Breast epithelium (tissue), 4 donors: ENCODE measurements at places on chromosomes 16 and 17. TPM values are rescaled to one million over a fixed set of nuclear protein-coding genes. Genes with fewer than 3 reads are reported as not detected.

DNA sequence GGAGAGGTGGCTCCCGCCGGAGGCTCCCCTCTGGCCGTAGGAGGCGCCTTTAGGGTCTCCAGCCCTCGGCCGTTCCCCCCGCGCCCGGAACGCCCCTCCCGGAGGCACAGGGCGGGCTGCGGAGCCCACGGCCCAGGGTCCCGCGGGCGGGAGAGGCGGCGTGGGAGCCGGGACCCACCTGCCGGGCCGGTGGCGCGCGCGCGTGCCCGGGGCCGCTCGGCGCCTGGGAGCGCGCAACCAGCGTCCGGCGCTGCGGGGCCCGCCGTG, at the start of gene MIF4GD:
MIF4GD (minus strand) TSS at position 266 of the 267 bp plus-strand sequence. CDS start 1,036 bp downstream, outside the sequence.
- peak within 1 kb of the TSS; percentile 91 for H3K4me3 ChIP-seq
- H3K27ac ChIP-seq = peak within 1 kb of the TSS; percentile 94
- H3K27me3 ChIP-seq = no peaks in the 10 kb centered on the region
- peaks cover 5% of the 10 kb centered on the region for H3K4me1 ChIP-seq
- DNase-seq = no peak

GRCh38 chr17:43327421-43327820, 71.4 kb upstream of the ARL4D start:
- no peak overlapping the region for H3K4me3 ChIP-seq
- no peaks in the 10 kb centered on the region for H3K27me3 ChIP-seq
- no peaks in the 10 kb centered on the region for H3K4me1 ChIP-seq
- no peak for DNase-seq
- no peak overlapping the region for H3K27ac ChIP-seq
- H3K36me3 ChIP-seq = no peaks in the 10 kb centered on the region

DNA sequence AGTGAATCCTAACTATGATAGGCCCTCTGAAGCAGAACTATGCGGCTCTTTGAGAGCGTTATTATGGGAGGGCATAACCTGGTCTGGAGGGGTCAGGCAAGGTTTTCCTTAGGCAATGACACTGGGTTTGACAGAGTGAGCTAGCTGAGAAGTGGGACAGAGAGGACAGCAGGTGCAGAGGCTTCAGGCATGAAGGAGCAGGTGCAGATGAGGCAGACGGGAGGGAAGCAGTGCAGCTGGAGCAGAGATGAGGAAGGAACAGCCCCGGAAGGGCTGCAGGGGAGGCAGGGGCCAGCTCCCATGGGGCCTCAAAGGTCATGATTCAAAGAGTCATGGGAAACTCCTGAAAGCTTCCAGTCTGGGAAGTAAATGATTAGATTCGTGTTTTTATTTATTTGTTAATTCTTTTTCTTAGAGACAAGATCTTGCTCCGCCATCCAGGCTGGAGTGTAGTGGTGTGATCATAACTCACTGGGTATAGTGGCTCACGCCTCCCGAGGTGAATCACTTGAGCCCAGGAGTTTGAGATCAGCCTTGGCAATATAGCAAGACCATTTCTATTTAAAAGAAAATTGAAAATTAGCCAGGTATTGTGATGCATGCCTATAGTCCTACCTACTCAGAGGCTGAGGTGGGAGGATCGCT, 5.4 kb downstream of the MARCHF10 start:
- H3K27ac ChIP-seq = no peak overlapping the region
- DNase-seq = no peak
- H3K36me3 ChIP-seq = no peaks in the 10 kb centered on the region
- H3K27me3 ChIP-seq = no peaks in the 10 kb centered on the region
- no peak overlapping the region for H3K4me3 ChIP-seq
- no peaks in the 10 kb centered on the region for H3K4me1 ChIP-seq

GRCh38 chr16:3937066-3937875, 56.8 kb upstream of the CREBBP start:
- H3K27ac ChIP-seq = no peak overlapping the region
- H3K4me3 ChIP-seq = no peak overlapping the region
- H3K4me1 ChIP-seq = no peaks in the 10 kb centered on the region
- no peaks in the 10 kb centered on the region for H3K36me3 ChIP-seq
- no peaks in the 10 kb centered on the region for H3K27me3 ChIP-seq

DNA sequence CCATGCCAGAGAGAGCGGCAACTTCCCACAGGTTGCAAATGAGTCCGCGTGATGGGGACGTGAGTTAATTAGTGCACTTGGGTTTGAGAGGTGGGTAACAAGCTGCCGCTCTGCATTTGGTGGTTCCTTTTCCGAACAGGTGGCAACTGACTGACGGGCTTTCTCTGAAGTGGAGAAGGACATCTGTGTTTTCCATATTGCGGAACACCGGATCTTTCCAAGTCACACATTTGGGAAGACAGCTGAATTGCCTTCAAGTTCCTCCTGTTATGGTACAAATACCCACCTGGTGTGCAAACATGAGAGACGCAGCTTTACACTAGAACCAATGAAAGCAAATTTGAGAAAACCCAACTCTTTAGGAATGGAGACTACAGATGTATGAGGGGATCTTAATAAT, 451.3 kb upstream of the ZFHX3 start:
- no peaks in the 10 kb centered on the region for H3K4me1 ChIP-seq
- H3K4me3 ChIP-seq = no peak overlapping the region
- no peak for DNase-seq
- H3K36me3 ChIP-seq = no peaks in the 10 kb centered on the region
- H3K27me3 ChIP-seq = no peaks in the 10 kb centered on the region

- H3K4me1 ChIP-seq = peaks cover 17% of the 10 kb centered on the region
- peak overlapping the region; percentile 83 for H3K27ac ChIP-seq
- no peak overlapping the region for H3K4me3 ChIP-seq
- no peaks in the 10 kb centered on the region for H3K36me3 ChIP-seq
- H3K27me3 ChIP-seq = no peaks in the 10 kb centered on the region
- no peak for DNase-seq
These were observed 38.5 kb upstream of the MTSS2 start for GRCh38 chr16:70724146-70725023.

GRCh38 chr16:82681592-82681991, 54.8 kb downstream of the CDH13 start:
- H3K4me1 ChIP-seq = no peaks in the 10 kb centered on the region
- peaks cover 2% of the 10 kb centered on the region for H3K27me3 ChIP-seq
- no peak overlapping the region for H3K27ac ChIP-seq

DNA sequence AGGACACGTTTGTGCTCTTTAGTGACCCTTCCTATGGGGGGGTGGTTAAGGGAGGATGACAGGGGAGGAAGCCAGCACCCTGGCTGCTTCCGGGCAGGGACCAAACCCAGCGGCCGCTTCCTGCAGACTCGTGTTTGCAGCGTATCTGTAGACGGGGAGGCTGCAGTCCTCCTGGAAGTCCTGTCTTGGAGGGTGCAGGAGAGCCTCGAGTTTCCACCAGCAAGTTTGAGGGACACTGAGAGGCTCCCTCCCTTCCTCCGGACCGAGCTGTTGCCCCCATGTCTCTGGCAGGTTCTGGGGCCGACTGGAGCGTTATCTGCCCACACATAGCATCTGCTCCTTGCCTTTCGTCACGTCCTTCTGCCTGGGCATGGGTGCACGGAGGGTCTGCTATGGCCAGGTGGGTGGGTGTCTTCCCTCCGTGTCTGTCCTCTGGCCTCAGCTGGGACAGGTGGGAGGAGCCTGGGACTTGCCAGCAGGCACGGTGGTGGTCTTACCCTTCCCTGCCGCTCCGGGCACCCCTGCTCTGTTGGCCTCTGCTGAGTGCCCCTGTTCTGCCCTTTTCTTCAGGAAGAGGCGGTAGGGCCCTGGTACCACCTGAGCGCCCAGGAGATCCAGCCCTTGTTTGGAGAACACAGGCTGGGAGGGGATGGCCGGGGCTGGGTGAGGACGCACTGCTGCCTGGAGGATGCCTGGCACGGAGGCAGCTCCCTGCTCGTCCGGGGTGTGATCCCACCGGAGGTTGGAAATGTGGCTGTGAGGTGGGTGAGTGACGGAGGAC, 8.8 kb downstream of the ENGASE start:
- no peaks in the 10 kb centered on the region for H3K36me3 ChIP-seq
- no peaks in the 10 kb centered on the region for H3K27me3 ChIP-seq
- H3K4me1 ChIP-seq = no peaks in the 10 kb centered on the region
- DNase-seq = no peak
- H3K27ac ChIP-seq = no peak overlapping the region

DNA sequence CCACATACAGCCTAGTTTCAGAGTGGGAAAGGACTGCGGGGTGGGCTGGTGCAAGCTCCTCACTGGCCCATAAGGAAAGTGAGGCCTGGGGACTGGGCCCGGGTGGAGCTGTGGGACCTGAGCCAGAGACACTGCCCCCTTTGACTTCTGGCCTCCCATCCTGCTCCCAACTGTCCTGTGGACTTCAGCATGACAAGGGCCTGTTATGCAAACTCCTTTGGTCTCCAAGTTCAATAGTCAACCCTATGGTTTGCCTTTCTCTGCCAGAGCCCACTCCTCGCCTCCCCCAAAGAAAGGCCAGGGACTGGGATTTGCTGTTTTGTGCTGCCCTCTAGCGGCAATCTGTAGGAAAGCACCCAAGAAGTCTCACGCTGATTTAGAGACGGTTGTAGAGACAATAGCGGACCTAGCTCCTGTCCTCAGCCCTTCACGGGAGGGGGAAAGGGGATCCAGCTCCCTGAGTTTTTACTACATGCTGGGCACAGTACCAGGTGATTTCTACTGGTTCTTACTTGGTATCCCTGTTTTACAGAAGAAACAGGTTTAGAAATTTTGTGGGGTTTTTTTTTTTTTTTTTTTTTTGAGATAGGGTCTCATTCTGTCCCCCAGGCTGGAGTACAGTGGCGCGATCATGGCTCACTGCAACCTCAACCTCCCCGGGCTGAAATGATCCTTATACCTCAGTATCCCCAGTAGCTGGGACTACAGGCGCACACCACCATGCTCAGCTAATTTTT, 1.2 kb upstream of the TLCD3B start:
- no peaks in the 10 kb centered on the region for H3K36me3 ChIP-seq
- H3K27ac ChIP-seq = no peak overlapping the region
- no peak for DNase-seq
- H3K4me3 ChIP-seq = no peak overlapping the region
- peaks cover 14% of the 10 kb centered on the region for H3K27me3 ChIP-seq

DNA sequence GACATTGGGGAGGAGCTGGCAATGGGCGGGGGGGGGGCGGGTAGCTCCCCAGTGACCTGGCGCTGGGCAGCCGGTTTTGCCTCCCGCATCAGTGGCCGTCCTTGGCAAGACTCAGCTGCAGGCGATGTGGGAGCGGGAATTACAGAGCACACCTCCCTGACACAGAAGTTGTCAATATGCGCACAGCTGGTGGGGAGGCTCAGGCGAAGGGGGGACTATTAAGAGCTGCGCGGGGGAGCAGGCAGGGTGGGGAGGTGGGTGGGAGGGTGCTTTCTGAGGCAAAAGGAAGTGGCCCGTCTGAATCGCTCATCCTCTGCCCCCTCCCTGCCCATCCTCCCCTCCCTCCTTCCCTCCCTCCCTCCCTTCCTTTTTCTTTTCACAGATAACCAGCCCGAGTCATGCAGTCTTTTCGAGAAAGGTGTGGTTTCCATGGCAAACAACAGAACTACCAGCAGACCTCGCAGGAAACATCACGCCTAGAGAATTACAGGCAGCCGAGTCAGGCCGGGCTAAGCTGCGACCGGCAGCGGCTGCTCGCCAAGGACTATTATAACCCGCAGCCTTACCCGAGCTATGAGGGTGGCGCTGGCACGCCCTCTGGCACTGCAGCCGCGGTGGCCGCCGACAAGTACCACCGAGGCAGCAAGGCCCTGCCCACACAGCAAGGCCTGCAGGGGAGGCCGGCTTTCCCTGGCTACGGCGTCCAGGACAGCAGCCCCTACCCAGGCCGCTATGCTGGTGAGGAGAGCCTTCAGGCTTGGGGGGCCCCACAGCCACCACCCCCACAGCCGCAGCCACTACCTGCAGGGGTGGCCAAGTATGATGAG, 44.0 kb downstream of the SREBF1 start:
- no peak overlapping the region for H3K4me3 ChIP-seq
- no peaks in the 10 kb centered on the region for H3K4me1 ChIP-seq
- H3K27ac ChIP-seq = no peak overlapping the region
- H3K27me3 ChIP-seq = no peaks in the 10 kb centered on the region
- H3K36me3 ChIP-seq = no peaks in the 10 kb centered on the region

DNA sequence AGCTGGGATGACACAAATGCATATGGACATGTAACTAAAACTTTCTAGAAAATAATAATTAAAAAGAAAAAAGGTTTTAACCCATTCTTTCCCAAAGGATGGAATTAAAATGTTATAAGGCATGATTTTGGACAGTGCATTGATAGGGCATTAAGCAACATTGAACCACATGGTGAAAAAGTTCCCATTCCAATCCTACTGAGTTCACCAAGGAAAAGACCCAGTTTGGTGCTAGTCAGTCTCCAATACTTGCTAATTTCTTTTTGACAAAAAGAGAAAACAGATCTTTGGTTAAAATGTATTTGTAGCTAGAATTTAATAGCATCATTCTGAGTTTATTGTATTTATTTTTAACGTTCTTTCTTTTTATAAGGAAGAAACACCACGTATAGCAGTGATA, 28.1 kb downstream of the EMP2 start:
- DNase-seq = no peak
- H3K4me3 ChIP-seq = no peak overlapping the region
- no peaks in the 10 kb centered on the region for H3K27me3 ChIP-seq

- no peaks in the 10 kb centered on the region for H3K27me3 ChIP-seq
- H3K27ac ChIP-seq = no peak overlapping the region
- DNase-seq = no peak
These were observed 5.2 kb downstream of the ODAD4 start for GRCh38 chr17:41935641-41936040.

DNA sequence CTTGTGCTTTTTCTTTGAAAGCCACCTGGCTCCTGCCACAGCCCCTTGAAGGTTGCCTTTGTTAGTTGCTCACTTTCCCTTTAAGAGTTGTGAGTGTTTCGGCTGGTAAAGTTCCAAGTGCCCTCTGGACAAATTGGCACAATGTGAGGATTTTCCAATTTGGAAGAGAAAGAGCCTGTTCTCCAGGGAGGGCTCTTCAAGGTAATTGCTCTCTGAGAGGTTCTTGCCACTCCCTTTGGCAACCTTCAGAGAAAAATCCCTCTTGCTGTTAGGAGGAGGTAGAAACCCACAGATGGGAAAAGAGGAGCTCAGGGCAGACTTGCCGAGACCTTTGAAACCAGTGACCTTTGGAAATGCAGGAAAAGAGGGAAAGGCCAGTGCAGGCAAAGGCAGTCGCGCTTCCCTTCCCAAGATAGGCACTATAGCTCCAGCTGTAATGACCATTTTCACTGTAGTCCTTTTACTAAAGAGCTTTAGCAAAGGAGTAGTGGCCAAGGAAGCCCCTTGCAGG, 49.0 kb upstream of the AKAP1 start:
- H3K36me3 ChIP-seq = no peaks in the 10 kb centered on the region
- H3K4me1 ChIP-seq = no peaks in the 10 kb centered on the region
- peak overlapping the region; percentile 82 for H3K27ac ChIP-seq
- no peak overlapping the region for H3K4me3 ChIP-seq
- no peaks in the 10 kb centered on the region for H3K27me3 ChIP-seq

GRCh38 chr17:13601776-13602551, at the start of gene HS3ST3A1:
TSS of gene HS3ST3A1 (minus strand) at chr17:13601929. CDS start at chr17:13601129, 800 bp downstream.
- H3K4me1 ChIP-seq = peaks cover 7% of the 10 kb centered on the region
- H3K27ac ChIP-seq = no peak within 1 kb of the TSS
- H3K27me3 ChIP-seq = peaks cover 3% of the 10 kb centered on the region
- peak within 1 kb of the TSS; percentile 55 for H3K4me3 ChIP-seq
- no peaks in the 10 kb centered on the region for H3K36me3 ChIP-seq

Gene NT5C3B
- 50.2 TPM for total RNA-seq

Gene CD19
- not detected for total RNA-seq

Gene HOXB5
- total RNA-seq = 0.44 TPM

Gene ASIC2
- 0.16 TPM for total RNA-seq

Gene PRPSAP1
- 78.3 TPM for total RNA-seq

Gene RPL27
- total RNA-seq = 1,958 TPM

Gene SLC12A3
- total RNA-seq = not detected
